Cardiac muscle cell (in vitro differentiated cells and primary cell): ENCODE measurements at places on chromosomes 4 and X.
A peak's percentile ranks its signal among the peaks of the same experiment; 100 is the strongest.

DNA sequence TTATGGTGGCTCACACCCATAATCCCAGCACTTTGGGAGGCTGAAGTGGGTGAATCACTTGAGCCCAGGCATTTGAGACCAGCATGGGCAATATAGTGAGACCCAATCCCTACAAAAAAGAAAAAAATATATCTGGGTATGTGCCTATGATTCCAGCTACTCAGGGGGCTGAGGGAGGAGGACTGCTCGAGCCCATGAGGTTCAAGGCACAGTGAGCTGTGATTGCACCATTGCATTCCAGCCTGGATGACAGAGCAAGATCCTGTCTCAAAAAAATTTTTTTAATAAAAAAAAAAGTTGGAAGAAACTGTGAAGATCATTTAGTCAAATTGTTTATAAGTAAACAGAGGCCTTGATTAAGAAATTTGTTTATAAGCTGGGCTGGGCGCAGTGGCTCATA, 39.7 kb downstream of the KLHL8 start:
- H3K36me3 ChIP-seq, result no peaks in the 10 kb centered on the region
- no peak overlapping the region for H3K4me3 ChIP-seq
- H3K27ac ChIP-seq, result no peak overlapping the region
- H3K27me3 ChIP-seq, result no peaks in the 10 kb centered on the region
- no peak for DNase-seq

DNA sequence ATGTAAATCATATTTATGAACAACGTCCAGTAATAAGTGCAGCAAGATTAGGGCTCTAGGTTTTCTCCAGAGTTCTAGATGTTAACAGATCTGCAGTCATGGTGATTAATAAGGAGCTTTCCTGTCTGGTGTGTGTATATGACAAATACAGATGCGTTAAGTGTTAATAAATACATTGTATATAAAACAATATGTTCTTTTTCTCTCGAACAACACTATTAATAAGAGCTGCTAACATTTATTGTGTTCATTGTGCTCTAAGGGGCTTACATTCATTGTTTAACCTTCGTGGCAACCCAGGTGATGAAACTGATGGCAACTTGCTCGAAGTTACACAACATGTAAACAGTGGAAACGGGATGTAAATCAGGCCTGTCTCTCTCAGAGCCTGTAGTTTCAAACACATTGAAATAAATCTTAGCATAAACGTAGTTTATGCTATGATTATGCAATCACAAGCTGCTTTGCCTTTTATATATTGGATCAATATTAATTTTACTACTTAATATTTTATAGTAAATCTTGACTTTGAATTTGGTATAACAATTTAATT, 547 bp upstream of the CLGN start:
- H3K27ac ChIP-seq, result no peak overlapping the region
- H3K27me3 ChIP-seq, result no peaks in the 10 kb centered on the region
- H3K36me3 ChIP-seq, result no peaks in the 10 kb centered on the region
- no peak for DNase-seq
- peak overlapping the region; percentile 61 for H3K4me3 ChIP-seq
- H3K4me1 ChIP-seq, result no peaks in the 10 kb centered on the region

DNA sequence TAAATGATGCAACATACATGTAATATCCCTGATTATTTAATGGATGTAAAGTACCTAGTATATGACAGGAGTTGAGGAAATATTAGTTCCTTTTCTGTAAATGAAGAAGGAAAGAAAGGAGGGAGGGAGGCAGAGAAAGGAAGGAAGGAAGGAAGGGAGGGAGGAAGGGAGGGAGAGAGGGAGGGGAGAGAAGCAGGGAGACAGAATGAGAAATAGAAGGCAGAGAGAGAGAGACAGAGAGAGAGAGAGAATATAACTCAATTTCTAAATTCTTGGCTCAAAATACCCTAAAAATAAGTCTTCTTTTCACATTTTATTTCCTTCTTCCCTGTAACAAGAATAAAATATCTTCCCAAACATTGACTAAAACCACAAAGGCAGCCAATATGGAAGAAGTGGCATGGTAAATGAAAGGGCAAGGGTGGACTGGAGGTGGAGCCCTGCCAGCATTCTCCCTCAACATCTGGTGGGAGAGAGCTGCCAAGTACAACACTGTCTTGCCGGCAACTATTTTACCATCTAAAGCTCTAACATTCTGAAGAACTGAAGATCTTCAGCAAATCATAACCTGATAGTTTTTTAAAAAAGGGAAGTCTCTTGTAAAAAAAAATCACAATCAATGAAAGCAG, 245.1 kb downstream of the PPP3CA start:
- H3K27me3 ChIP-seq, result no peaks in the 10 kb centered on the region
- peaks cover 9% of the 10 kb centered on the region for H3K4me1 ChIP-seq
- H3K36me3 ChIP-seq, result no peaks in the 10 kb centered on the region
- no peak overlapping the region for H3K4me3 ChIP-seq

DNA sequence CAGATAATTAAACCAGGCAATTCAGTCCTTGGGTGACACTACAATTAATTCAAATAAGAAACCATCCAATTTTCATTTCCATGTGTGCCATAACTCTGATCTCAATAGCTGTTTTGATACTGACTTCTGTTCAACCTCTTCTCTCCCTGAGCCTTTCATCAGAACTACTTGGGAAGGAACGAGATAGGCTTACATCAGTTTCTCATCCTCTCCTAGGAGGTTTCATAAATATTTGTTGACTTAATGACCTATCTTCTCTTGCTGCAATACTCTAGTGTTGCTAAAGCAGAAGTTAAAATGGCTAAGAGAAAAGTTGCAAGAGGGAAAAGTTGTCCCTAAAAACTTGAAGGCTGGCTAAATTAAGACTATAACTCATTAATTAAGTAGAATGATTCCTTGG, 41.8 kb downstream of the PRKG2 start:
- H3K27me3 ChIP-seq, result no peaks in the 10 kb centered on the region
- no peak overlapping the region for H3K27ac ChIP-seq
- H3K4me3 ChIP-seq, result no peak overlapping the region
- DNase-seq, result no peak

DNA sequence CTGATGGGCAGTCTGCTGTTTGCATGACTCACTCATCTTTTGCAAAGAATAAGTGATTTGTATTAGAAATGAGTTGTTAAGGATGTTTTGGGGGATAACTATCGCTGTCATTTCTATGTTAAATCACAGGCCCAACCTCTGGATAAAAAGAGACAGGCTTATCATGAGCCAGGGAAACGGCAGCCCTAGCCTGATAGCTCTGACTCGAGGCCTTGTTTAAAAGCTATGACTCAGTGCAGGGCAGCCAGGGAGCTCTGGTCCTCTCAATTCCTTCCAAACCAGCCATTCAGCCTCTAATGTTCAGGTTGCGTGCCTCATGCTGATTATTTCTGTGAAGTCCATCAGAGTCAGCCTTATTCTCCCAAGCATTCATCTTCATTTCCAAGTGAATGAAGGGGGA, 305.9 kb upstream of the HAND2 start:
- no peaks in the 10 kb centered on the region for H3K27me3 ChIP-seq
- H3K4me3 ChIP-seq, result no peak overlapping the region
- H3K36me3 ChIP-seq, result no peaks in the 10 kb centered on the region
- peak overlapping the region; percentile 83 for H3K27ac ChIP-seq

- H3K4me3 ChIP-seq, result no peak overlapping the region
- H3K4me1 ChIP-seq, result peaks cover 17% of the 10 kb centered on the region
- no peaks in the 10 kb centered on the region for H3K36me3 ChIP-seq
Observed at GRCh38 chr4:109077505-109077904, 225.0 kb downstream of the COL25A1 start.

GRCh38 chr4:73221734-73222133, 36.9 kb downstream of the ANKRD17 start:
- DNase-seq, result no peak
- no peak overlapping the region for H3K27ac ChIP-seq
- H3K27me3 ChIP-seq, result no peaks in the 10 kb centered on the region
- H3K4me1 ChIP-seq, result peaks cover 24% of the 10 kb centered on the region
- H3K36me3 ChIP-seq, result no peaks in the 10 kb centered on the region

GRCh38 chrX:48467281-48467761, 2.7 kb downstream of the SLC38A5 start:
- H3K4me3 ChIP-seq, result no peak overlapping the region
- DNase-seq, result no peak
- no peak overlapping the region for H3K27ac ChIP-seq
- peaks cover 28% of the 10 kb centered on the region for H3K27me3 ChIP-seq
- no peaks in the 10 kb centered on the region for H3K4me1 ChIP-seq

DNA sequence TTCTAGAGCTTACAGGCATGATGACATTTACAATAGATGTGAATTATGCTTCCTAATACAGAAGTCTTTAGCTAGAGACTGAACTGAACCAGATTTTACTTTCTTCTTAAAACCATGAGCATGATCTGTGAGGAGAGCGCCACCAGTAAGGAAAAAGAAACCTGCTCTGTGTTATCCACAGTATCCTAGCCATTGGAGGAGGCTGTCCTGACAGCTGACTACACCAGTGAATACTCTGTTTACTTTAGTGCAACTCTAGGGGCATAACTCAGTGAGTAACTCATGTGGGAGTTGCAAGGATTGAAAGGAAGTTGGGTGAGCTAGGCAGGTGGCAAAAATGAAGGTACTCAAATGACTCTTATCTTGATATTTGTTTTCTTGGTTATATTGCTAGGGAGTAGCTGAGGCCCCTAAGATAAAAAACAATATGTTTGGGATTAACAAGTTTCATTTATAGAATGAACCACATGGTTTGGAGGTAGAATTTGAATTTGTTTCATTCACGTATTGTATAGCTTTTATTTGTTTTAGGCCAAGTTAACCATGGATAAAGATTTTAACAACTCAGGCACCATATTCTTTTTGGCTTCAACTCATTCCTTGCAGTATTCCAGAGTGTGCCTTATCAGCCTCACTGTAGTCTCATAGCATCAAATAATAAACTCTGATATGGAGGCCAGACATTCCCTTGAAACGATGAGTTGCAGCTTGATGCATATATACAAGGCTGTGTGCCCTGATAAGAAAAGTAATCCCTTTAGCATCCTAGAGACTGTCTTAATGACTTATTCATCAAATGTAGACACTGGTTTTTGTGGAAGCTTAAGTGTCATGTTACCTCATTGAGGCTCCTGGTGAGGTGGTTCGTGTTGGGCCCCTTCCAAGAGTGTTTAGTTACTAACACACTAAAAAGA, 2.5 kb downstream of the BMP3 start:
- H3K36me3 ChIP-seq, result no peaks in the 10 kb centered on the region
- H3K27me3 ChIP-seq, result peaks cover 89% of the 10 kb centered on the region
- H3K4me3 ChIP-seq, result no peak overlapping the region
- H3K27ac ChIP-seq, result no peak overlapping the region
- DNase-seq, result no peak

DNA sequence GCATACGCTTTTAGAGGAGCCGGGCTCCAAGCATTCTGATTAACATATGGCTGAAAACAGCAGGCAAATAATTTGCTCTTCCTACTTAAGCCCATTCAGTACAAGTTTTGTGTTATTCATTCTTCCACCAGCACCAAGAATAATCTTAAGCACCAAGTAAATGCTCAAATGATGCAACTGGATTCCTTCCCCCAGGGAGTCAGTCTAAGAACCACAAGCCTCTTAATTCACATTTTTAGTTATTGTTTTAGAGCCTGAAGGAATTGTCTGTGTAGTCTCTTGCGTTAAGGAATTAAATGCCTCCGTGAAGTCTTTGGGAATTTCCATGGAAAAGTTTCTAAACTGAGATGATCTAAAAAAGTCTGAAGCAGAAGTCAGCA, 61.5 kb upstream of the MAGEB2 start:
- H3K36me3 ChIP-seq, result no peaks in the 10 kb centered on the region
- no peak for DNase-seq
- peaks cover 11% of the 10 kb centered on the region for H3K4me1 ChIP-seq
- H3K27me3 ChIP-seq, result no peaks in the 10 kb centered on the region
- no peak overlapping the region for H3K4me3 ChIP-seq
- H3K27ac ChIP-seq, result no peak overlapping the region

- no peak overlapping the region for H3K27ac ChIP-seq
- H3K36me3 ChIP-seq, result no peaks in the 10 kb centered on the region
- H3K4me3 ChIP-seq, result no peak overlapping the region
- peak; percentile 72 for DNase-seq
Observed at GRCh38 chrX:119516157-119516702, 48.0 kb downstream of the SLC25A5 start.

DNA sequence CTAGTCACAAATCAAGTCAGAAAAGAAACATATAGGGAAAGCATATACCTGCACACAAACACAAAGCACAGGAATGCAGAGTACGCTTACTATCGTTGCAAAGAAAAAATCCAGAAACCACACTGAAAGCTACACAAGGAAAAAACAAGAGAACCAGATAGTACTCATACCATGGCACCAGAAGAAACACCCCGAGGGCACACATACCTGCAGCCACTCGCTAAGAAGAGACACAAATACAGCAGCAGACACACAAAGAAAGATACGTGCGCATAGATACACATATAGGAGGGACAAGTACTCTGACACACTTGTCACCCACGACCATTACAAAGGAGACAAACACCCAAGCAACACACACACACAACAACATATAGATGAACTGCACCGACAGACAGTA, 1.4 kb upstream of the SLC38A5 start:
- H3K27me3 ChIP-seq, result peaks cover 28% of the 10 kb centered on the region
- DNase-seq, result no peak
- H3K27ac ChIP-seq, result no peak overlapping the region
- no peaks in the 10 kb centered on the region for H3K36me3 ChIP-seq

DNA sequence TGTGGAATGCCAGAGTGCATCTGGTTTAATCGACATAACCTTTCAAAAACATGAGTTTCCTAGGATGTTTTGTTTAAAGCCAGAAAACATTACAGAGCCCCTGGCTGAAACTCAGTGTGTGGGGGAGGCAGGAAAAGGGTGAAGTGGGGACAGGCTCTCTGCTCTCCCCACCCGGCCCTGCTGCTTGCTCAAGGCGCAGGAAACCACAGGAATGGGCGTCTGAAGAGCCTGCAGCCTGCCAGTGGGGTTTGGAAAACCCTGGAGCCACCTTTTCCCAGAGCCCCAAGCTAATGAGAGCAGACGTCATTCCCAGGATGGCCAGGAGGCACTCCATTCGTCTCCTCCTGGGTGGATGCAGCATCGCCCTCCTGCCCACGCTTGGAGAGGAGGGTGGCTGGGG, 240.6 kb downstream of the AFAP1 start:
- H3K4me3 ChIP-seq, result no peak overlapping the region
- no peaks in the 10 kb centered on the region for H3K36me3 ChIP-seq
- H3K27me3 ChIP-seq, result no peaks in the 10 kb centered on the region
- no peak overlapping the region for H3K27ac ChIP-seq
- peak; percentile 95 for DNase-seq
- H3K4me1 ChIP-seq, result no peaks in the 10 kb centered on the region

DNA sequence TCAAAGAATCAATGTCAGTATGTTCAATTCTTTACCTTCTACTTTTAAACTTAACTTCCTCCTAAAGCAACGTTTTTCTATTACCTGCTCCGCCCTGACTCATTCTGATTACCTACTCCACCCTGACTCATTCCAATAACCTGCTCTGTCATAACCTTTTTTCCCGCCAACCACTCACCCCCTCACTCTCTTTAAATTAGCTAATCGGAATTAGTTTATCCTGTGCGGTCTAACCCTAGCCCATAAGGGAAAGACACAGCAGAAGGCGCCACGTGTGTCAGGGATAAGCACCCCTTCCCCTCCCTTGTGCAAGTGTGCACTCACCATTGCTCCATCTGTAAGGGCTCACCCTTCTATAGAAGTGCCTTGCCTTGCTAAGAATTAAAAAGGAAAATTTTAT, 64.4 kb downstream of the EIF4E start:
- no peaks in the 10 kb centered on the region for H3K4me1 ChIP-seq
- no peak for DNase-seq
- no peaks in the 10 kb centered on the region for H3K27me3 ChIP-seq
- H3K4me3 ChIP-seq, result no peak overlapping the region
